ENCODE measurements at places on chromosomes 5 and 9.
A peak's percentile ranks its signal among the peaks of the same experiment; 100 is the strongest.

DNA sequence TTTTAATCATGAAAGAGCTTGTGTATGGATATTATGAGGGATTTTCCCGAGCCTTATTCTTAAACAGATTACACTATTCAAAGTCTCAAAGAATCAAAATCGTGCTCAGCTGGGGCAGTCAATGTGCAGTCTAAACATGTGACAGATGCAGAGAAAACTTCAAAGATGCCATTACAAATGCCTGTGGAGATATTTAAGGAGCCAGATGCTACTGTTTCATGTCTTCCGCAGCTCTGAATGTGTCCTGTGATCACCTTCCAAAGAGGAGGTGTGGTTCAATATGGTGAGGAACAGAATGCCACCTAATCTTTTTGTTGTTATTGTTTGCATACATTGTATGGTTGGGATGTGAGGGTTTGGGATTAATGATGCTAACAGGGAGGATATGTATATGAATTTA, 593.3 kb upstream of the ARRDC3 start:
- no peak for DNase-seq

DNA sequence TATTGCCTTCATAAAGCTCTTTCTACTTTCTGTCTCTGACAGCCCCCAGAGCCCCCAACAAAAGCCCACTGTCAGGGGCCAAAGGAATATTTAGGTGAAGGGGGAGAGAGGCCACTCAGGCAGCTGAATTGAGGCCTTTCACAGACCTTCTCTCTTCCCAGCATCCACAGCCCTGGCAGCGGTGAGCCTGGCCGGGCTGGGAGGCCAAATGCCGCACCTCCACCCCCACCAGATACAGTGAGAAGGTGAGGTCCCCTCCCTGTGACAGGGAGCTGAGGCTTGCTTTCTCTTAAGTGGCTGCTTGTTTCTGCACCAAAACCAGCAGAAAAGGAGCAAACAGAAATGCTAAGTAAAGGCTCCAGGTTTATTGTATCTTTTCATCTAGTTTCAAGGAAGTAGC, 168.1 kb downstream of the ROR2 start:
- no peak for DNase-seq

GRCh38 chr5:867300-867870, 16.6 kb upstream of the ZDHHC11 start:
- DNase-seq = no peak

DNA sequence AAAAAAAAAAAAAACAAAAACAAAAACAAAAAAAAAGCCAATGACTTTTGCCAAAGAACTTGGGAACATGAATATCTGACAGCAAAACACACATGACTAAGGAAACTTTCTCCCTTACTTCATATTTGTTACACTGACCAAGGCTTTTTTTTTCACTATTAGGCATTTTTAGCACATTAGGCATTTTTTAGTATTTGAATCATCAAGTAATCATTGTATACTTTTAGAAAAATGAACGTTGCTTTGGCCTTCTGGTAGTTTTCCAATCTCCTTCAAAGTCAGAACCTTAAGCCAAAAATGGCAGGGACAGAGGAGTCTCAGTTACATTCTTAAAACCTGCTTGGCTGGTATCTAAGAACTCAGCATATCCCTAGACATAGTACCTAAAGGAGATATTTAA, 19.3 kb downstream of the NREP start:
- peak; percentile 24 for DNase-seq

DNA sequence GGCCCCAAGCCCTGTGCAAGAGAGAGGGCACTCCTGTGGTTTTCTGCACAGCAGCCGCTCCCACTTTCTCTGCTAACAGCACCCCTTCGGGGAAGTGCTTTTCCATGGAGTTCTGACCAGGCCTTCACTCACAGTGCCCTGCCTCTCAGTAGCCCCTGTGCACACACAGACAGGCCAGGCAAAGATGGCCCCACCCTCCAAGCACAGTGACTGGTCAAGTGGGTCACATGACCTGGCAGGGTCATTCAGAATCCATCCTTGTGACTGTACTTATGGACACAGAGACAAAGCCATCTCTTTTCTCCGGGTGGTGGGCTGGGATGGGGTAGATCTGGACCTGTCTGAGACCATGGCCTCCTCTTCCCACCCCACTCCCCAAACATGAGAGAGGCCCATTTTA, 82.5 kb downstream of the PSD2 start:
- DNase-seq = no peak

GRCh38 chr5:172410662-172411483, 43.5 kb downstream of the SH3PXD2B start:
- peak; percentile 39 for DNase-seq

- DNase-seq = no peak
Measured at GRCh38 chr5:7500256-7500655, 104.3 kb downstream of the ADCY2 start.

GRCh38 chr9:131660466-131661405, 79.1 kb downstream of the RAPGEF1 start:
- no peak for DNase-seq

GRCh38 chr9:127828262-127829031, 25.8 kb downstream of the FPGS start:
- no peak for DNase-seq

- no peak for DNase-seq
Measured at GRCh38 chr9:12908895-12909294, 134.1 kb downstream of the LURAP1L start.

DNA sequence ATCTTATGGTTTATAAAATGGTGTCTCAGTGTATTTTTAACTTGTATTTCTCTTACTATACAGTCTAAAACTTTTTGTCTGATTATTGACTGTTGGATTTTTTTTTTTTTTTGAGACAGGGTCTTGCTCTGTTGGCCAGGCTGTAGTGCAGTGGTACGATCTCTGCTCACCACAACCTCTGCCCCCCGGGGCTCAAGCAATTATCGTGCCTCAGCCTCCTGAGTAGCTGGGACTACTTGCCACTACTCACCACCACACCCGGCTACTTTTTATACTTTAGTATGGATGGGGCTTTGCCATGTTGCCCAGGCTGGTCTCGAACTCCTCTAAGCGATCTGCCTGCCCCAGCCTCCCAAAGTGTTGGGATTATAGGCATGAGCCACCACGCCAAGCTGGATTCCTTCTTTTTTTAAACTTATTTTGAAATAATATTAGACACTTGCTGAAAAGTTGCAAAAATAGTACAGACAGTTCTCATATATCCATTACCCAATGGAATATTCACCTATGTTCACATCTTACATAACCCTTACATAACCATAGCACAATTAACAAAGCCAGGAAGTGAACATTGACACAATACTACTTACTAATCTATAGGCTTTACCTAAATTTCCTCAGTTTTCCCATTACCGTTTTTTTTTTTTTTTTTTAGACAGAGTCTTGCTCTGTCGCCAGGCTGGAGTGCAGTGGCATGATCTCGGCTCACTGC, 47.2 kb downstream of the STOM start:
- no peak for DNase-seq

DNA sequence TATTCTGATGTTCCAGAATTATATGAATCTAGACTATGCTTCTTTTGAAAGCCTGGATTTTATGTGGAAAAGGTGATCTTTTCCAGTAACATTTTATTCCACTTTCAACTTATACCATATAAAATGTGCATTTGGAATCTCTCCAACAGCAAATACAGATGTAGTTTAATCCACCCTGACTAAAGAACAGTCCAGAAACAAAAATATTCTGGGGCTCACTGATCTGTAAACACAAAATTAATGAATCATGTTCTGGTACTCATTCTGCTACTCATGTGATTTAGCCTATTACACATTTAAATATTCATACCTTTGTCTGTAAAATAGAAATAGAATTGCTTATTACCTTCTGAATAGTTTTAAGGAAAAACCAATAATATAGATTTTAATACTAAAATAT, 125.8 kb downstream of the ARRDC3 start:
- no peak for DNase-seq

GRCh38 chr5:53397845-53398244, 82.6 kb upstream of the FST start:
- DNase-seq = no peak

DNA sequence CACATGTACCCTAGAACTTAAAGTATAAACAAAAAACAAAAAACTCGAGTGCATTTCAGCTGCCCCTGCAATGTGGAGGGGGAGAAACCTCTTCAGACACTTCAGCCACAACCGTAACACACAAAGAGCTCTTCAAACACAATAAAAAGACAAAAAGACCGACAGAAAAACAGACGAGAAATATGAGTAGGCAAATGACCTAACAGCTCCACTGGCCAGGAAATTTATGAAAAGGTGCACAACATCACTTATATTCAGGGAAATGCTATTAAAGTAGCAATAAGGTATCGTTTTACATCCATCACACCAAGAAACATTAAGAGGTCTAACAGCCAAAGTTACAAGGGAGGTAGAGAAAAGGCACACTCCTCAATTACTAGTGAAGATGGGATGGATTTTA, 6.2 kb downstream of the ZBED3 start:
- DNase-seq = no peak

DNA sequence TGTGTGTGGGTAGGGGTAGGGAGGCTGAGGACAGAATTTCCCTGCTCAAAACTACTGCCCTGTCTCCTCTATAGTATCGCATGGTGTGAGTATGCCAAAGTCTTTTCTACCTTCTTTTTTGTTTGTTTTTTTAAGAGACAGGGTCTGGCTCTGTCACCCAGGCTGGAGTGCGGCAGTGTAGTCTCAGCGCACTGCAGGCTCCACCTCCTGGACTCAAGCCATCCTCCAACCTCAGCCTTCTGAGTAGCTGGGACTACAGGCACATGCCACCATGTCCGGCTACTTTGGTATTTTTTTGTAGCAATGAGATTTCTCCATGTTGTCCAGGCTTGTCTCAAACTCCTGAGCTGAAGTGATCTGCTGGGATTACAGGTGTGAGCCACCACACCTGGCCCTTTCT, 2.5 kb downstream of the SRP19 start:
- DNase-seq = no peak

- DNase-seq = no peak
Measured at GRCh38 chr9:114504341-114505186, 709 bp downstream of the WHRN start.
